ENCODE measurements at places on chromosomes 6 and 20. TPM values are rescaled to one million over a fixed set of nuclear protein-coding genes. Genes with fewer than 3 reads are reported as not detected.

The CST5 gene
- polyA plus RNA-seq = not detected

The STK4 gene
- 22.6 TPM for polyA plus RNA-seq

The KCNK5 gene
- polyA plus RNA-seq = not detected

The CFAP61 gene
- 12.1 TPM for polyA plus RNA-seq

The PRDM13 gene
- polyA plus RNA-seq = not detected

The CALHM5 gene
- not detected for polyA plus RNA-seq

The KCNS1 gene
- 2.7 TPM for polyA plus RNA-seq

The PHACTR3 gene
- polyA plus RNA-seq = 15.5 TPM

The BEND6 gene
- polyA plus RNA-seq = 28.0 TPM

The GRM1 gene
- 200 TPM for polyA plus RNA-seq

The ZBTB22 gene
- polyA plus RNA-seq = 0.42 TPM

The WASF1 gene
- polyA plus RNA-seq = 45.5 TPM

The TMEM244 gene
- polyA plus RNA-seq = not detected

The MAP3K4 gene
- 17.0 TPM for polyA plus RNA-seq

The GGTLC1 gene
- polyA plus RNA-seq = not detected

The LRFN2 gene
- polyA plus RNA-seq = not detected

The MYBL2 gene
- not detected for polyA plus RNA-seq

The SYCP2 gene
- polyA plus RNA-seq = 5.9 TPM

The TRIM31 gene
- polyA plus RNA-seq = not detected

The KIAA1755 gene
- 1.2 TPM for polyA plus RNA-seq

The GZF1 gene
- polyA plus RNA-seq = 1.5 TPM

The HLA-E gene
- polyA plus RNA-seq = 1.2 TPM

The MOXD1 gene
- not detected for polyA plus RNA-seq

The OTOR gene
- 35.0 TPM for polyA plus RNA-seq

The COL12A1 gene
- 2.8 TPM for polyA plus RNA-seq

The ADGRF5 gene
- polyA plus RNA-seq = not detected

The SLC17A9 gene
- polyA plus RNA-seq = not detected

The TINAG gene
- polyA plus RNA-seq = not detected

The NHLRC1 gene
- 2.7 TPM for polyA plus RNA-seq

The COL21A1 gene
- polyA plus RNA-seq = 7.7 TPM

The BMP6 gene
- 4.7 TPM for polyA plus RNA-seq

The POPDC3 gene
- 13.5 TPM for polyA plus RNA-seq

The STMND1 gene
- polyA plus RNA-seq = 0.79 TPM

The ZSCAN16 gene
- 0.43 TPM for polyA plus RNA-seq

The PTPRA gene
- 78.7 TPM for polyA plus RNA-seq

The PRL gene
- not detected for polyA plus RNA-seq

The TSBP1 gene
- not detected for polyA plus RNA-seq

The CFB gene
- 0.34 TPM for polyA plus RNA-seq

The BTNL2 gene
- not detected for polyA plus RNA-seq

The DUSP22 gene
- 4.0 TPM for polyA plus RNA-seq

The ARMC12 gene
- not detected for polyA plus RNA-seq

The GNAS-AS1 gene
- not detected for polyA plus RNA-seq

The PAK5 gene
- polyA plus RNA-seq = 8.4 TPM
